ENCODE measurements at places on chromosomes 13 and 19.
A peak's percentile ranks its signal among the peaks of the same experiment; 100 is the strongest.

GRCh38 chr13:46320821-46321220, 66.2 kb downstream of the RUBCNL start:
- no peak for DNase-seq

GRCh38 chr19:16589917-16590316, 17.7 kb upstream of the SLC35E1 start:
- DNase-seq: no peak

- DNase-seq: no peak
Measured at GRCh38 chr19:21328406-21328805, 804 bp downstream of the ZNF708 start.

DNA sequence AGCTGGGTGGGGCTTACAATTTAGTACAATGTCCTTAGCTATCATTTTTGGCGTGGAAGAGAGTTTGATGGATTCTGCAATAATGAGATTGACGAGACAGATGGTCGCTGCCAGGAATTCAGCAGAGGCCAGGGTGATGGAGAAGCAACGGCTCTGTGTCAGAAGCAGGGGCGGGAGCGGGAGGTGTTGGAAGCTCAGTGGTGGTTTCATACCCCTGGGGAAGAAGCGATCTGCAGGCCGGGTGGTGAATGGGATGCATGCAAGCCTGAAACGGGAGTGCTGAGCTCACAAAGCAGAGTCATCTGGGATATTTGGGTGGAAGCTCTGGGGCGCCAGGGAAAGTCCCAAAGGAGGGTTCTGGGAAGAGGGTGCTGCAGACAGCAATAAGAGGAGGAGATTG, 370.8 kb downstream of the ZNF536 start:
- no peak for DNase-seq

GRCh38 chr13:84812789-84813188, 930.5 kb upstream of the SLITRK1 start:
- DNase-seq: no peak

GRCh38 chr19:16024266-16025107, 51.8 kb upstream of the TPM4 start:
- no peak for DNase-seq

GRCh38 chr19:57682226-57682766, 519 bp downstream of the ZNF551 start:
- peak; percentile 26 for DNase-seq

GRCh38 chr13:100789968-100790367, 115.4 kb upstream of the TMTC4 start:
- no peak for DNase-seq

GRCh38 chr19:38508507-38508906, 75.0 kb downstream of the RYR1 start:
- DNase-seq: no peak

DNA sequence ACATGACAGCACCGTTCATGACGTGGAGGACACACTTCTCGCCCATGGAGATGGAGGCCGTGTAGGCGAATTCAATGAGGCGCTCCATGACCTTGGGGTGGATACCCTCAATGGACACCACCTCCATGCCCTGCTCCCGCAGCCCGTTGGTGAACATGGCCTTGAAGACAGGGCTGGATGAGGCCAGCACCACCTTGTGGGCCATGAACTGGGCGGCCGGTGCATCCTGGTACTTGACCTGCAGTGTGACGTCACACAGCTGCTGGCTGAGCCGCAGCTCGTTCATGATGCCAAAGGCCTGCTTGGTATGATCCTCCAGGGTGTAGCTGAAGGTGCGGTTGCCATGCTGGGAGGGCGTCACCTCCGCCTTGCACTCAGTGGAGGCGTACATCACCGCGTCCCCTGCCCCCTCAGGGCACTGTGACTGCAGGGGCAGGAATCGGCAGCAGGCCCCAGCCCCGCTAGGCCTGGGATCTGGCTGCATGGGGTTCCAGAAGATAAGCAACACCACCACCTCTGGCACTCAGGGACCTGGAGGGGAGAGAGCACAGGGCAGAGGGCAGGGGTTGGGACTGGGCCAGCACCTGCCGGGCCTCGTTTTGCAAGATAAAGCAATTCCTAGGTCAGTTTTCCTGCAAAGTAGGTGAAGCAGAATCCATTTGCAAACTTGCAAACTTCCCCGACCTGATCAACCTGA, 3.5 kb downstream of the KEAP1 start:
- peak; percentile 82 for DNase-seq

DNA sequence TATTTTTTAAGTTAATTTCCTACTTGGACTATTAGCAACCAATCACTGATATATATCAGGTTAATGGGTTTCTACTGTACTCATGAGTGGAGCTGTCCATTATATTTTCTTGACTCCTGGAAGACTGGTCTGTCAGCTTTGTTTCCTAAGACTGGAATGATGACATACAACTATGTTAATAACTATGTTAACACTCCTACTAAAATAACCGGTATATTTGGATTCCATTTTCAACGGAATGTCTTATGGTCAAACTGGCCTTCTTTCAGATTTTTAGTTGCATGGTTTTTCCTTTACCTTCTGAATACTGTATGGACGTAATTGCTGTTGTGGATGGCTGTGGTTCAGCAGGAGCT, 45.8 kb upstream of the GPI start:
- no peak for DNase-seq

- DNase-seq: no peak
Measured at GRCh38 chr13:69755101-69755500, 352.5 kb upstream of the ATXN8OS start.

DNA sequence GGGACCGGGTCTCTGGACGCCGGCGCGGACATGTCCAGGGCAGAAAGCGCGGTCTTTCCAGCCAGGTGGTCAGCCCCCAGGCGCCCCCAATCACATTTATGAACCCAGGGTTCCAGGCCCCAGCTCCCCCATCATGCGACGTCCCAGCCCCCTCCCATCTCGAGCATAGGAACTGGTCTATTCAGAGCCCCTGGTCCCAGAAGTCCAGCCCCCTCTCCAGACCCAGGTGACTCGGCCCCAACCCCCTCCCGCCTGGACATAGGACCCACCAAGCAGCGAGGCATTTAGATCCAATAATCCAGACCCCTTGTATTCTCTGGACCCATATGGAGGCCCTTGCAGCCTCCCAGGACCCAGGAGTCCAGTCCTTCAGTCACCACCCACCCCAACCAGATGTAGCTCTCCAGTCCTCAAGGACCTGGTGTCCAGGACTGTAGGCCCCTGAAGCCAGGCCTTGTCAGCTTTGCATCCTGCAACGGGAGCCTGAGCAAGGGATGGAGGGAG, 501 bp downstream of the APLP1 start:
- DNase-seq: no peak

DNA sequence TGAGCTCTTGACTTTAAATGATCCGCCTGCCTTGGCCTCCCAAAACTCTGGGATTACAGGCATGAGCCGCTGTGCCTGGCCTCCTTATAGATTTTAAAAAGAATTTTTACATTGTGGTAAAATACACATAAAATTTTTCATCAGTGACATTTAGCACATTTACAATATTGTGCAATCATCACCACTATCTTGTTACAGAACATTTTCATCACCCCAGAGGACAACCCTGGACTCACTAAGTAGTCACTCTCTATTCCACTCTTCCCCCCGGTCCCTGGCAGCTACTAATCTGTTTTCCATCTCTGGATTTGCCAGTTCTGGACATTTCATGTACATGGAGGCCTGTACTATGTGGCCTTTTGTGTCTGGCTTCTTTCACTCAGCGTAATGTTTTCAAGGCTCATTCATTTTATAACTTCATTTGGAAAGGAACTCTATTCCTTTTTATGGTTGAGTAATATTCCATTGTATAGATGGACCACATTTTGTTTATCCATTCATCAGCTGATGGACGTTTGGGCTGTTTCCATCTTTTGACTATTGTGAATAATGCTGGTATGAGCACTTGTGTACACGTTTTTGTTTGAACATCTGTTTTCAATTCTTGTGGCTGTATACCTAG, 19.9 kb downstream of the MEGF8 start:
- DNase-seq: no peak

- DNase-seq: no peak
Measured at GRCh38 chr13:92256211-92256610, 857.8 kb downstream of the GPC5 start.

DNA sequence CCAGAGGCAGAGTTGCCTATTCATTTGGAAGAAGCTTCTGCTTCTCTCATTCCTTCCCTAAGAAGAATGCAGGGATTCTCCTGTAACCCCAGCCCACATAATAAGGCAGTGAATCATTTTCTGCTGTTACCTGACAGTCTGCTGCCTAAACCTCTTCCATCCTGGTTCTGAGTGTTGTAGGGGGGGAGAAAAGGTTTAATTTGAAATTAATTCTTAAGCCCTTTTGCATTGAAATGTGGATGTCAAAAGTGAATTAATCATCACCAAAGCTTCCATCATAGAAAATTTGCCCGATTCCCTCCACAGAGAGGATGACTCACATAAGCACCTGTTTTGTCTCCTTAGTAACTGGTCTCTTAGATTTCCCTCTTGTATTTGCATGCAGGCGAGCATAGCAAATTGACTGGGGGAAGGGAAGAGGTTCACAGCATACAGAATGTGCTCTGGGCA, 146.7 kb upstream of the FNDC3A start:
- DNase-seq: no peak

DNA sequence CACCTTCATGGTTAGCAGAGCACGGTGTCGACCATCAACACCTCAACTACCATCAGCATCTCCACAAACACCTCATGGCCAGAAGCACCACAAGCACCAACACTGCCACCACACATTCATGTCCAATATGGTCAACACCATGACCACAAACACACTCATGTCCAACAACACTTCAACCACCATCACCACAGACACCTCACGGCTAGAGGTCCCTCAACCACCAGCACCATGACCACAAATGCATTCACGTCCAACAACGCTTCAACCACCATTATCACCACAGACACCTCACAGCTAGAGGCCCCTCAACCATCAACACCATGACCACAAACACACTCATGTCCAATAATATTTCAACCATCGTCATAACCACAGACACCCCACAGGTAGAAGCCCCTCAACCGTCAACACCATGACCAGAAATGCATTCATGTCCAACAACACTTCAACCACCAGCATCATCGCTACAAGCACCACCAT, 10.2 kb downstream of the TRAPPC5 start:
- no peak for DNase-seq

Measured in left lobe of liver (tissue), 2 donors.